ENCODE measurements at places on chromosomes 11 and 22.

DNA sequence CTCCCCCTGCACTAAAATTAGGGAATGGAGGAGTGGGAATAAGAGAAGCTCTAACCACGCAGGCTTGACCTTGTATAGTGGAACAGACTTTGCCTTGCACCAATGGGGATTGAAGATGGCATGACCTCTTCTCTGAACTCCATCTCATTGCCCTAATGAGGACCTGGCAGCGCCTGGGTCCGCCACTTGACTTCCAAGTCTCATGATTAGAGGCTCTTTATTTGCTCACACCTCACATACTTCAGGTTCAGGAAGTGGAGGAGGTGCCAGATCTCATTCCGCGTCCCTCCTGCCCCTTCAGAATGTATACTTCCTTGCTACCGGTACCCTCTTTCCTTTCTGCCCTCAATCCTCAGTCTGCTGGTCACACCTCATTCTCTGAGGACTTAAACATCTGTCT is 106.0 kb upstream of the CD44 start:
- DNase-seq, result no peak

- peak; percentile 3 for DNase-seq
Measured at GRCh38 chr22:30485362-30485988, 13.7 kb upstream of the SEC14L3 start.

DNA sequence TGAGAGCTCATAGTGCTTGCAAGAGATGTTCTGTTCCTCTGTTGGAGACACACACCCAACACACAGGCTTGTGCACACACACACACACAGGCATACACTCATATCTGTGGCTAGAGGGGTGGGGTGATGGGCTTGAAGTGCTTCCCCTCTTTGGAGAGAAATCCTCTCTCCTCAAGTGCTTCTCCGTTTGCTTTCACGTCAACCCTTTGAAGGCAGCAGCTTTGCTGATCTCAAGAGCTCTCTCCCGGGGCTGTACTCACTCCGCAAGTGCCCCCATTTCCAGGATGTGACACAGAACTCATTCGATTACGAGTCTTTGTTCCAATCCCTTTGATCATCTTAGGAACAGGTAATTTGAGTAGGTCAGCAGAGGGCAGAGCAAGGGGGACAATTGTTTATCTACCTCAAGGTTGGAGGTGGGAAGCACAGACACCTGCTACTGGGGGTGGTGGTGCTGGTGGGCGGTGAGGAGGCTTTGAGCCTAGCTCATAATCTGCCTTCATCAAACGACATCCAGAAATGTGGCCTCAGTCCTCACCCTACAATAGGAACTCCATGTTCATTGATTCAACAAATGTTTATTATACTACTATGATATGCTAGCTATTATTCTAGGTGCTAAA is 529.8 kb upstream of the CADM1 start:
- DNase-seq, result no peak

DNA sequence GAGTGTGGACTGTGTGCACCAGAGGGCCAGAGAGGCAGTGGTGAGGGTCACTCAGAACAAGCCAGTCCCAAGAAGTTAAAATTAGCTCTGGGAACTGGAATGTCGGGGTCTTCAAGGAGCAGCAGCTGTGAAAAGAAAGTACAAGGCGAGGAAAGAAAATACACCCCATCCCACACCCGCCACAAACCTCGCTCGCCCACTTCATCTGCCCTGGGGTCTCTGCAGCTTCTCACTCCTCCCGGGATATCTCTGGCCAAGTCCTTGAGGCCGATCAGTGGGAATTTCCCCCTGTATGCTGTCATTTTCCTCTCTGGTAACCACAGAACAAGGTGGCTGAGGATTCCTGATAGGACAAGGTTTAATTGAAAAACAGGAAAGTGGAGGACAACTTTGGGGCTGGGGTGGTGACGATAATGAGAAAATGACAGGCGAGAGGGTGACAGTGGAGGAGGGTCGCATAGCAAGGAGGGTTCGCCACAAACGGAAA is 36.3 kb upstream of the TIMP3 start:
- DNase-seq, result no peak

GRCh38 chr22:45478108-45478771 is 24.4 kb upstream of the FBLN1 start:
- DNase-seq, result peak; percentile 68

GRCh38 chr11:2711161-2711560 is 11.4 kb upstream of the KCNQ1OT1 start:
- no peak for DNase-seq

DNA sequence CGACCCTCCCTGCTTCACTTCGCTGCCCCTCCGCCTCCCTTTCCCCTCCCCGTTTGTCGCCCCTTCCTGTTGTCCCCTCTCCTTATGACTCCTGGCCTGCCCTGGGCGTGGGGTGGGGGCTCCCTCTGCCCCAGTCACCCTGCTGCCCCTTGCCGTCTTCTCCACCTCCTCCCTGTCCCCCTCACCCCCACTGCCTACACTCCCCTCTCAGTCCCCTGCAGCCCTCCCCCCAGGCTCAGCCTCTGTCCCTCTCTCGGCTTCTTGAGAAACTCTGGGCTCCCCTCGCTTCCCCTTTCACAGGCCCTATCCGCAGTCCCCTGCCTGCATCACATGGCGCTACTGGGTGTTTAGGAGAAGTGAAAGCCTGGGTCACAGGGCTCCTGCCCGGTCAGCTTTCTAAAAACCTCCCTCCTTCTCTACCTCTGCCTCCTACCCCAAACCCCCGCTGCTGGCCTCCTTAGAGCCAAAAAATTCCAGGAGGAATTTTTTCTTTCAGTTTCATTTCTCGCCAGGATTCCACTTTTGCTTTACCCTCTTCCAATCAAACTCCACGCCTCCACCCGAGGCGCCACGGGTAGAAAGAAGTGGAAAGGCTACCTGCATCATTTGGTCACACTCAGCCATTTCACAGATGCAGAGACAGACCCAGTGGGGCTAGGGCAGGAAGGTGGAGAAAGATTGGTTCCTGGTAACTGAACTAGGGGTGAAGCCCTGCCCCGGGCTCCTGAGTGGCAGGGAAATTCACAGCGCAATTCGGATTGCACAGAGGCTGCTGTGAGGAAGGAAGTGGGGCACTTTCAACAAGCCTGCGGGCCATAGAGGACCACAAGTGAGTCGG is at the start of gene SLC15A3:
Gene SLC15A3 (minus strand): TSS at position 273 of the 838 bp plus-strand sequence. CDS start 625 bp downstream, outside the sequence.
- DNase-seq, result no peak

GRCh38 chr11:65121447-65121864 is 478 bp downstream of the FAU start:
- no peak for DNase-seq

- DNase-seq, result no peak
Measured at GRCh38 chr11:133706925-133707794, 138.2 kb downstream of the SPATA19 start.

DNA sequence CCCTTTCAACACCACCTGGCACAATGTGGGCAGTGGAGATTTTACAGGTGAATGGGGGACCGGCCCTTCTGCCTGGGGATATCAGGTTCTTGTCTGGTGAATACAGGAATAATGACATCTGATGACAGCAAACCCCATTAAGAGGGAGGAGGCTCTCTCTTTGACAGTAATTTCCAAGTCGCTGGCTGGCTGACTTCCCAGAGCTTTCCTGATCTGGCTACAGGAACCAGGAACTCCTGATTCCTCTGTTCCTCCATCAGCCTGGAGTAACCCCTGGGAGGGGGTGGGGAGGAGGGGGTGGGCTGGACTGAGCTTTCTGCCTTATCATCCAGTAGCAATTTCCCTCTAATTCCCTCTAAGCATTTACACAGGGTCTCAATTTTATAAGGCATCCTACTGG is 3.7 kb upstream of the MIEF1 start:
- no peak for DNase-seq

- DNase-seq, result no peak
Measured at GRCh38 chr11:12319461-12319951, 57.9 kb upstream of the PARVA start.

GRCh38 chr11:46352063-46352841 is 5.0 kb downstream of the DGKZ start:
- DNase-seq, result no peak

- DNase-seq, result no peak
Measured at GRCh38 chr11:65557280-65558001, 718 bp downstream of the LTBP3 start.

- no peak for DNase-seq
Measured at GRCh38 chr11:134273317-134273712, 2.9 kb upstream of the GLB1L3 start.

GRCh38 chr11:72202571-72202970 is 10.6 kb downstream of the FOLR1 start:
- no peak for DNase-seq

DNA sequence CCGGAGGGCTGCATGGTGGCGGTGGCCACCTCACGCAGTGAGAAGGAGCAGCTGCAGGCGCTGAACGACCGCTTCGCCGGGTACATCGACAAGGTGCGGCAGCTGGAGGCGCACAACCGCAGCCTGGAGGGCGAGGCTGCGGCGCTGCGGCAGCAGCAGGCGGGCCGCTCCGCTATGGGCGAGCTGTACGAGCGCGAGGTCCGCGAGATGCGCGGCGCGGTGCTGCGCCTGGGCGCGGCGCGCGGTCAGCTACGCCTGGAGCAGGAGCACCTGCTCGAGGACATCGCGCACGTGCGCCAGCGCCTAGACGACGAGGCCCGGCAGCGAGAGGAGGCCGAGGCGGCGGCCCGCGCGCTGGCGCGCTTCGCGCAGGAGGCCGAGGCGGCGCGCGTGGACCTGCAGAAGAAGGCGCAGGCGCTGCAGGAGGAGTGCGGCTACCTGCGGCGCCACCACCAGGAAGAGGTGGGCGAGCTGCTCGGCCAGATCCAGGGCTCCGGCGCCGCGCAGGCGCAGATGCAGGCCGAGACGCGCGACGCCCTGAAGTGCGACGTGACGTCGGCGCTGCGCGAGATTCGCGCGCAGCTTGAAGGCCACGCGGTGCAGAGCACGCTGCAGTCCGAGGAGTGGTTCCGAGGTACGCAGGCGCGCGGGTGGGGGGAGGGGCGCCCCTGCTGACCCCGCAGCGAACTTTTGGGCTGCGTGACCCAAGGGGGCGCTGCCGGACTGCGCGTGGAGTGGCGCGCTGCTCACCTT is 670 bp downstream of the NEFH start:
- peak; percentile 5 for DNase-seq

- DNase-seq, result no peak
Measured at GRCh38 chr11:77267962-77268361, 33.5 kb downstream of the GDPD4 start.

GRCh38 chr22:46336119-46337078 is 885 bp downstream of the TRMU start:
- DNase-seq, result no peak

DNA sequence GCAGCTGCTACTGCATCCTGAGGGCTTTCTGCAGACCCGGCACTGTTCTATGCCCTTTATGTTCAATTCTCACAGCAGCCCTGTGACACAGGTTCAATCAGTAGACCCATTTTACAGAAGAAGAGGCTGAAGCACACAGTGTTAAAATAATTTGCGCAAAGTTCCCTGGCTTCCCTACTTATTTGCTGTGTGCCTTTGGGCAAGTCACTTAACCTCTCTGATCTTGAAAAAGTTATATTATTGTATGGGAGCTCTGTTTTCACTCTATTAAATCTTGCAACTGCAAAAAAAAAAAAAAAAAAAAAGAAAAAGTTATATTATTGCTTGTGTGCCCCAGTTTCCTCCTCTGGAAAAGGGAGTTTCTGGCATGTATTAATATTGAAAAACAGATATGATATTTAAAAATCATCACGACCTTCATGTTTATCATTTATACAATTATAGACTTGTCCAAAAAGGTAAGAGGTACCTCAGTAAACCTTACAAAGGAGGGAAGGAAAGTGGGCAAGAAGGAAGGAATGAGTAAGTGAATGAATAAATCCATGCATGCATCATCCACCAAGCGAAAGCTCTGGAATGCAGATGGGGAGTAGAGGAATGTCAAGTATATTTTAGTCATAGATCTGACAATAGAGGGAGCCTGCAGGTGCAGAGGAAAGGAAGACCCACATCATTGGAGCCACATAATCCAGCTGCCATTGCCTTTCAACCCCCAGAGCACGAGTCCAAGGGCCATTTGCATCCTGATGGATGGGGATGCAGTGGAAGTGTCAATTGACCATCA is 21.2 kb upstream of the ISX start:
- DNase-seq, result no peak

DNA sequence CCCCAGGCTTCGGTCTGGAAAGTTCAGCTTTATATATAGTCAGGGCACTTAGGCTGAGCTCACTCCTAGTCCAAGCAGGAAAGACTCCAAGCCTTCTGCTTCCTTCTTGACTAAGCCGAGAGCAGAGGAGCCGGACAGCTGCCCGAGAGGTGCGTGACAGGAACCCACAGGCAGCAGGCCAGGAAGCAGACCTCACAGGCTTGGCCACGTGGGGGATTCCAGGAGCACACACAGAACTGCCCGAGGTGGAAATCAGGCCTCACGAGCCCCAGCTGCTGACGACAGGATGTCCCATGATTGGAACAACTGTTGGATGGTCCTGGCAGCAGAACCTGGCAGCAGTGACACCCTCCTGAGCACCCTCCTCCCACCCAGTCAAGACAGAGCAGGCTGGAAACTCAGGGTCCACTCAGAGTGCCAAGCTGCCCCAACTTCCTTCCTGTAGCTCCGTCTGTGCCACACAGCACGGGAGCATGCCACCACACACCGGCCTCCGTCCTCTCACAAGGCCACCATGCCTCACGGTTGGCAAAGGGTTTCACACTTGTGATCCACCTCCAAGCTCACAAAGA is 5.4 kb downstream of the PLA2G6 start:
- peak; percentile 64 for DNase-seq

DNA sequence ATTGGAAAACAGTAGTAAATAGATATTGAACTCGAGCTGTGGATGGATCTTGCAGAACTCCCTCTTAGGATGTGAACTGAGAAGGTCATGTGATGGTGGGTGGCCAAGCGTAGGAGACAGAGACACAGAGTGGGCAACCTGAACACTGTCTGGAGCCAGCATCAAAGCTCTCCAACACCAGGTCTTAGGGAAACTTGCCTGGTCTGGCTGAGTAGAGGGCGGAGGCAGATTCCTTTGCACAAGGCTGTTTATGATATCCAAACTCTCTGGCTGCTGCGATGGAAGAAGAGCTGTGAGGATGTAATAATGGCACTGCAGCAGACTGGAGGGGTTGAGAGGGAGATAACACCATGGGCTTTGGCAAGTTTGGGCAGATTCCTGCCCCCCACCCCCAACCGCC is 10.1 kb downstream of the NAV2 start:
- DNase-seq, result no peak

DNA sequence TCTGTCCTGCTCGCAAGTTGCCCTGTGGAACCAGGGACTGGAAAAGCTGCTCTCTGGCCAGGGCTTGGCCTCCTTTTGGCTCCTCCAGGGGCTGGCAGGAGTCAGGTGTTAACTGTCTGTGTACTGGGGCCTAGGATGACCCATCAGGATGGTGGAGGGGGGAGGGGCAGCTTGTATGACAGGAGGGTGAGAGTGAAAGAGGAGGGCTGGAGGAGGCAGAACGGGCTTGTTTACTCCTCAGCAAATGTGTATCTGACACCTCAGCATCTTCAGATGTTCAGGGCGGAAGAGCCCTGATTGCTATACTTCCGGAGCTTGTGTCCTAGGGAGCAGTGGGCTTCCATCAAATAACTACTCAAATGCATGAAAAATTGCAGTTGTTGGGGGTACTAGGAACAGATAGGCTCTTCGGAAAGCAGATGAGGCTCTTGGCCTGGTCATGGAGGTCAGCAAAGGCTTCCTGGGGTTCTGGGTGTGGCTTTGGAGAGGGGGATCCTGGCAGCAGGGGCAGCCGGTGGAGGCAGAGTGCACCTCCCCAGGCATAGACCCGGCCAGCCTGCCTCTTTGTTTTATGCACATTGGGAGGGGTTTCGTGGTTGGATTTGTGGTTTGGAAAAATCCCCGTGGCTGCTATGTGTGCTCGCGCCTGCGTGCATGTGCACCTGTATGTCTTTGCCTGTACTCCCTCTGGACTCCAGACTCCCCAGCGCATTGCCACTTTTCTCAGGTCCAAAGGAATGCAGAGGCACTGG is 31.2 kb downstream of the CD82 start:
- peak; percentile 12 for DNase-seq

All from astrocyte of the cerebellum (primary cell).